ENCODE measurements at places on chromosomes 6 and 20. TPM values are rescaled to one million over a fixed set of nuclear protein-coding genes. Genes with fewer than 3 reads are reported as not detected.

DNA sequence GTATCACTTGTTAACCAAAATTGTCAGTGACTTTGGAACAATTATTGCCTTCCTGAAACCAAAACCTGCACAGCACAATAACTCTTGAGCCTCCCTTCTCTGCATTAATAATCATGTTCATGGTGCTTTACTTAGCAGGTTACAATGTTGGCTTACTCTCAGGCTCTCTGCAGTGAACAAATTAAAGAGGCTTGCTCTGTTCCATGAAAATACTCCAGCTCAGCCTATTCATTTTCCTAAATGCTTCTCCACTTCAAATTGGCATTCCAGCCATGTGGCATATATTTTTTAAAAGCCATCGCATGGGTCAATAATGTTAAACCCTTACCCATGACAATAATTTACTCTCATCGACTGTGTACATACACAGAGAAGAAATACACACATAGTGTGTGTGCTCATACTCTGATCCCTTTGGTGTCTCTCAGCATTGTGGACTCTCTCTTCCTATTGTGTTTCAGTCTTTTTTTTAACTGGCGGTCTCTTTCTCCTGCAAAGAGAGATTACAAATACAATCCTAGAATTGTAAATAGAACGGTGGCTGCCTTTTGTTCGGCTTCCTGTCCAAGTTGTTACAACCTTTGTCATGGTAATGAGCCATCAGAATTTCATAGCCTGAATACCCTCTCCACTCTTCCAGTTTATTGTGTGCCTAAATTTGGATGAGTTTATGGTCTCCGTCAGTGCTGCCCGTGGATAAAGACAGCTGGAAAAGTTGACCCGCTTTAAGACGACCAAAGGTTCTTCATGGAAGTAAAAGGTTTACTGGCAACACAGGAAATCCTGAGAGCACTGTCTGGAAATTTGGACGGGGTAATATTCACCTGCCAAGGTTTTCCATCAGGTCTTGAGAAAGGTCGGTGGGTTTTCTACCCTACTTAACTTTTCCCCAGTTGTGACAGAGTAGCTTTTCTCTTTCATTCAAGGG is 263.6 kb downstream of the CD83 start:
- H3K27me3 ChIP-seq: peaks cover 2% of the 10 kb centered on the region
- no peak for DNase-seq
- H3K36me3 ChIP-seq: peaks cover 5% of the 10 kb centered on the region
- no peak overlapping the region for H3K4me3 ChIP-seq

DNA sequence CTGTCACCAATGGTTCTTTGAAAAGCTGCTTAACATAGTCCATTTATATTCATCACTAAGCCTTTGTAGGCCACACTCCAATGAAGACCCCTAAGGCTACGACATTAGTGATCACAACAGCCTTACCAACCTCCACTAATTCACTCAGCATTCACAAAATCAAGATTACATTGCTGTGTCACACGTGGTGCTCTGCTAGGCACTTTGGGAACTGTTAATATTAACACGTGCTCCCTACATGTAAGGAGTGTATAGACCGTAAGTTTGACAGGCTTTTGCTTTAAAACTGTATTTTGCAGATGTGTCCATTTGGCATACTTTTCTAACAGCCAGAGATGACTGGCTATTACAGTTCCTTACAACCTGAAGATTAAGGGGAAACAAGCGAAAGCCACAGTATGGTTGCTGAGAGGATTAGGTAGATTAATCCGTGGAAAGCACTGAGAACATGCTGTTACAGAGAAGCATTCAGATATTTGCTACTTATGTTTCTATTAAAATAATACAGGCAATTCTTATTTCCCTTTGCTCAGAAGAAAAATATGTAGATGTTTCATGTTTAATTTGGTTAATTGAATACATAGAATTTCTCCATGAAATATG is 69.7 kb downstream of the SAMD3 start:
- no peaks in the 10 kb centered on the region for H3K4me1 ChIP-seq
- H3K27me3 ChIP-seq: no peaks in the 10 kb centered on the region
- H3K4me3 ChIP-seq: no peak overlapping the region
- no peak for DNase-seq
- H3K27ac ChIP-seq: no peak overlapping the region

- H3K27ac ChIP-seq: no peak overlapping the region
- no peaks in the 10 kb centered on the region for H3K27me3 ChIP-seq
- DNase-seq: no peak
- H3K4me3 ChIP-seq: no peak overlapping the region
- H3K4me1 ChIP-seq: no peaks in the 10 kb centered on the region
Measured at GRCh38 chr6:113147544-113147943, 709.6 kb upstream of the MARCKS start.

DNA sequence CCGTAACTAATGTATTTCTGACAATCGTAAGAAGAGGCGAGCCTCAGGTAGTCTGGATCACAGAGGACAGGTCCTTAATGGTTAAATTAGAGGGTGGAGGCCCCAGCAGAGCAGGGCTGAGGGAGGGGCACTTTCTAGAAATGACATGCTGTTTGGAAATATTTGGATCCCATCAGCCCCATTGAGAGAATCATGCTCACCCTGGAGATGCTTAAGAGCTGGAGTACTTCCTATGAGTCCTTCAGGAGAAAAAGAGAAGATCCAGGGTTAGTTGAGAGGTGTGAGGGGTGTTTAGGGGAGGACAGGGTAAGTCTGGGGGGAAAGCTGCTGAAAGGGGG is 123.0 kb downstream of the TCP11 start:
- no peaks in the 10 kb centered on the region for H3K27me3 ChIP-seq
- H3K4me3 ChIP-seq: no peak overlapping the region
- no peak for DNase-seq

DNA sequence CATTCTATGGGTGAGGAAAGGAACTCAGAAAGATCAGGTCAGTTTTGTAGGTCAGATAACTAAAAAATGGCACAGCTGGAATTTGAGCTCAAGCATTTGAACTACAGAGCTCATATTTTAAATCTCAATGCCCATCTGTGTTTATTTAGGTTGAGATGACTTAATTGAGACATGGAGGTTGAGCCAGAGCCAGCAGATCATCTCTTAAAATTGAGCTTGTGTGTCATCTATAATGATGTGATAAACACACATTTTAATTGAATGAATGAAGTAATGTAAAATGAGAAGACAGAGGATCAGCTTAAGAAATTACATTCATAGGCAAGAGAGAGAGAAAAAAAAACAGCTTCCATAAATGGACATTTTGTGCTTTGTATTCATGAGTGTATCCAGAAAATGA is 3.7 kb downstream of the MANEA start:
- no peaks in the 10 kb centered on the region for H3K27me3 ChIP-seq
- DNase-seq: no peak
- H3K36me3 ChIP-seq: peaks cover 38% of the 10 kb centered on the region
- no peak overlapping the region for H3K27ac ChIP-seq
- H3K4me1 ChIP-seq: peaks cover 19% of the 10 kb centered on the region

- H3K27me3 ChIP-seq: no peaks in the 10 kb centered on the region
- H3K4me3 ChIP-seq: peak overlapping the region; percentile 69
- DNase-seq: peak; percentile 69
Measured at GRCh38 chr20:54078296-54078984, 8.0 kb upstream of the BCAS1 start.

DNA sequence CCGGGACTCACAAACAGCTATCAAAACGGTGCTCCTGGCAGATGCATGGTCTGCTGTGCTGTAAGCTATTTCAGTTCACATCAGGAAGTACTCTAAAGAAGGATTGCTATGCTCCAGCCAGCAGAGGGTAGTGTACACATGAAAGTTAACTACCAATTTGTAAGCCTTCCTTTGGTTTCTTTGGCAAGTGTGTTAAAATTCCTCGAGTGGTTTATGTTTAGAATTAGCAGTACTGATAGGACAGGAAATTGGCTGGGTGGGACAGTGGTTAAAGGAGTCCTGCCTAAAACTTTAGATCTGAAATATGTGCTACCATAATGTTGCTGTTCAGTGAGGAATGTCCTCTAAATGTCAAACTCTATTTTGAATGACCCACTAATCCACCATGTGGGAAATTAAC is 47.4 kb downstream of the TRMT11 start:
- peaks cover 10% of the 10 kb centered on the region for H3K36me3 ChIP-seq
- H3K27me3 ChIP-seq: no peaks in the 10 kb centered on the region
- H3K27ac ChIP-seq: no peak overlapping the region
- no peak overlapping the region for H3K4me3 ChIP-seq

SAMD3 gene
- total RNA-seq: 28.9 TPM

FGD2 gene
- 12.1 TPM for total RNA-seq

CCM2L gene
- total RNA-seq: not detected

FAM217A gene
- not detected for total RNA-seq

Data from activated CD8-positive, alpha-beta T cell treated with anti-CD3 and anti-CD28 coated beads, Interleukin-2, amount 10 ng/mL, durations not matched to agents 7 days and 5 days (primary cell).